CD4-positive, alpha-beta memory T cell (primary cell): ENCODE measurements at places on chromosomes 3 and 15.

GRCh38 chr15:58564981-58565380, 133.2 kb downstream of the LIPC start:
- no peak for DNase-seq

DNA sequence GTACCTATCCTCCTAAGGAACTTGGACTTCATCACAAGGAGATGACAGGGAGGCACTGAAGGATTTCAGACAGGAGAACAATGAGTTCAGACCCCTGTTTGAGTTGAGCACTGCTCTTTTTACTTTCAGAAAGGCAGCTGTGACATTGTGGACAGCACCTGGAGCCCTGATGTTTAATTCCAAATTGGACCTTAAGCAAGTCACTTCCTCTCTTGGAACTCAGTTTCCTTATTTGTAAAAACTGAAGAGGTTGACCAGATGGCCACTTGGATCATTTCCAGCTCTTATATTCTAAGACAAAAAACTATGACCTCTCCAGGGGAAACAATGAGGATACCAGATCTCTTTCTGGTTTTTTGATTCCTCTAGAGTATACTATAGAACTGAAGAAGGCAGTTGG, 34.1 kb upstream of the SMAD3 start:
- no peak for DNase-seq

- DNase-seq: no peak
Observed at GRCh38 chr3:112689989-112690388, 49.0 kb upstream of the CCDC80 start.

GRCh38 chr3:99817047-99817436, 620 bp upstream of the CMSS1 start:
- DNase-seq: no peak

DNA sequence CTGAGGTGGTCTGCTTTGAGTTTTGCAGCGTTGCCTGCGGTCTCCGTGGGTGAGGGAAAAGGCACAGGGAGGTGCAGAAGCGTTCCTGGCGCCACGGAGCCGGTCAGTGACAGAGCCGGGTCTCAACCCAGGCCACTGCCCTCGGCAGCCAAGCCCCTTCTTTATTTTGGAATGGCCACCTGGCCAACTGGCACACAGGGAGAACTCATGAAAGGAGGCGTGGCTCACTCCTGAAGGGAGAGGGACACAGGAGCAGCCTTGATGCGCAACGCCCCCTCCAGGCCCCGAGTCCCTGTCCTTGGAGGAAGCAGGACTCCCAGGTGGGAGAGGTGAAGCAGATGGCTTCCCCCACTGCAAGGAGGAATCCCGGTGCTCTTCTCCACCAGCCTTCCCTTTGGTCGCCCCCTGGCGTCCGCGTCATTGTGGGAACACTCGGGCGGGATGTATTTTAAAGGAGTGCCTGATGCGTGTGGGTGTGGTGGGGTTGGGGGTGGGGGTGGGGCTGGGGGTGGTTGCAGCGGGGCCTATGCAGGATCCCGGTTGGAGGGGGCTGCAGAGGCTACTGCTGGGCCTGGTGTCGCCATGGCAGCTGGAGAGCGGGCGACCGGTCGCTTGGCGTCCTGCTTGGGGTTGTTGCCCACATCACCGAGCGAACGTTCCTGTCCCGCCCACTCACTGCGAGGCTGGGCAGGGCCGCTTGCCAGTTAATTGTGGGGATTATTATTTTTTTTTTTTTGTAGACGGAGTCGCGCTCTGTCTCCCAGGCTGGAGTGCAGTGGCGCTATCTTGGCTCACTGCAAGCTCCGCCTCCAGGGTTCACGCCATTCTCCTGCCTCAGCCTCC, 32.6 kb downstream of the APBA2 start:
- DNase-seq: no peak
